ENCODE measurements at places on chromosomes 1 and 21.

- DNase-seq, result no peak
Measured at GRCh38 chr1:87941337-87941946, 612.8 kb downstream of the LMO4 start.

GRCh38 chr21:45763074-45763473 is 119.5 kb downstream of the PCBP3 start:
- DNase-seq, result no peak

GRCh38 chr1:8600336-8600735 is 217.1 kb downstream of the RERE start:
- no peak for DNase-seq

GRCh38 chr1:156929596-156930238 is 9.3 kb downstream of the LRRC71 start:
- DNase-seq, result no peak

GRCh38 chr1:201610858-201611257 is 71.9 kb downstream of the NAV1 start:
- no peak for DNase-seq

GRCh38 chr1:109800291-109800690 is 36.6 kb upstream of the EPS8L3 start:
- no peak for DNase-seq

DNA sequence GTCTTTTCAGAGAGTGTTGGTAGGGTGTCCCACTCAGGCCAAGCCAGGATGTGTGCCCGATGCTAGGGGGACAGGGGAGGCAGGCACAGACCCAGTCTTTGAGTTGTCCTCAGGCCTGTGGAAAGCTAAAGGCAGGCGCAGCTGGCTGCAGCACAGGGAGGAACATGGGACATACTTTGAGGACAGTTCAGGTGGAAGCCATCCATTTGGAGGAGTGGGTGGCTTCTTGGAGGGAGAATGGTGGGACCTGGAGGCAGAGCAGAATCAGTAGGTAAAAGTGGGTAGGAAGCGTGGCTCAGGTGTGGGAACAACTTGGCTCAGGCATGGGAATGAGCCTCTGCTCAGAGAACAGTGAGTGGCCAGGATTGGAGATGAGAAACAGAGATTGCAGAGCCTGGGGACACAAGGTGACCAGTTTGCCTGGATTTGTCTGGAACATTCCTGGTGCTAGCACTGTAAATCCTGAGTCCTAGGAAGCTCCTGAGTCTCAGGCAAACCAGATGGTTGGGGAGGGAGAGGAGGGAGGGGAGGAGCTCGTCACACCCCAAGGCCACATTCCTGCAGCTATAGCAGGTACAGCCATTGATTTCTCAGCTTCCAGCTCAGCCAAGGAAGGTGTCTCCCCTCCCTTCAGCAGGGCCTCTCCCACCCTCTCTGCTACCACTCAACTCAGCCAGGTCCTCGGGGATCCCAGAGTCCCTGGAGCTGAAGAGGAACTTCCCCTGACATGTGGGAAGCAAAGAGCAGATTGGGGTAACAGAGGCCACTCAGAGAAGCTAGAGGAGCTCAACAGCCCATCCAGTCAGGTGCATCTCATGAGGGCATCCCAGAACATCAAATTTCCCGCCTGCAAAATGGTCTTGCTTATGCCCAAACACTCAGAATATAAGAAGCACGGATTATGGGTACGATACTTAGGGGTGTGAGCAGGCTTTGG is 65.2 kb upstream of the TINAGL1 start:
- DNase-seq, result no peak

All from stimulated activated CD8-positive, alpha-beta memory T cell treated with anti-CD3 and anti-CD28 coated beads, Interleukin-7, amount 100 ng/mL, for 48 hours (primary cell).